ENCODE measurements at places on chromosomes 3 and 15.

DNA sequence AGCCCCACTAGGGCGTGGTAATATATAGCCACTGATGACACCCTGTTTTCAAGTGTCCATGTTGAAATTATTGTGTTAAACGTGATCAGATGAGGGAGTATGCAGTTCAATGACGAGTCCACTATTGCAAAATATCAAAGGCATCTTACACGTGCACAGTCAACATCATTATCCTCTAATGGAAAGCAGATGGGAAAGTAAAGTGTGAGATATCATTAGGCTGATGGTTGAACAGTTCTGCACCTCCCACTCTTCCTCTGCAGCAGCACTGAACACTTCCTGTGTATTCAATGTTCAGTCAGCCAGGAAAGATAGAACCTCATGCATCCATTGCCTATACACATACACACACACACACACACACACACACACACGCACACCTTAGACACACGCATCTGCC lies 431.8 kb upstream of the CCDC54 start:
- no peak for DNase-seq

DNA sequence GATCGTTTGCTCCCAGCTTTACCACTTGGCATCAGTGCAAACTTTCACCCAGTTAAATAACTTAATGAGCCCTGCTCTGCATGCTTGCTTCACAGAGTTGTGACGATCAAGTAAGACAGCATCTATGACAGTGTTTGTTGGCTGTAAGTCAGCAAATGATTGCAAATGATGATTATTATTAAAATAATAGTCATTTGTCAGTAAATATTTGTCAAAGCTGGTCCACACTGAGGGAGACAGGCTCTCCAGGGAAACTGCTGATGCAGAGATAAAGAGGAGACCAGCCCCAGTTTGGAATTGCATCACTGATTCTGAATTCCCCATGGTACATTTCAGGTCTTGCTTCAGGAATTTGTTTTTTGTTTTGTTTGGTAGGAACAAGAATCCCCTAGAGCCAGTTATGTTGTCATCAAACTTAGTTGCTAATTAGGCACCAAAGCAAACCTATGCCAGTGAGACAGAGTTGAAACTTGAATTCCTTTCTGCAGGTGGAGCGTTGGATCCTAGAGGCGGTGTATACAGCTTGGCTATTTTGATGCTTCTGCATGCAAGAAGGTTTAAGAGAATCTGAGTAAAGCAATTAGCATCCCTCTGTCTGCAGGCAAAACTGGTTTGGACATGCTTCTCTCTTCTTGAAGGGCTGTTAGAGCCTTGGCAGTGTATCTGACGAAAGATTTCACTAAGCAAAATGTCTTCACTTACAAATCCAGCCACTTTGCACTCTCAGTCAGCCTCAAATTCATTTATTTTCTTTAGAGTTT lies 338.6 kb upstream of the TPRG1 start:
- DNase-seq: no peak

- no peak for DNase-seq
Observed at GRCh38 chr3:71813704-71814103, 28.8 kb upstream of the PROK2 start.

- DNase-seq: no peak
Observed at GRCh38 chr3:144763878-144764454, 792.3 kb downstream of the DIPK2A start.

- DNase-seq: no peak
Observed at GRCh38 chr3:29693863-29694262, 413.0 kb downstream of the RBMS3 start.

GRCh38 chr15:93413745-93414144 lies 324.7 kb upstream of the RGMA start:
- no peak for DNase-seq

- no peak for DNase-seq
Observed at GRCh38 chr3:32817558-32818228, at the start of gene TRIM71. TRIM71 (plus strand) TSS chr3:32817997; CDS start chr3:32818081, 84 bp downstream.

- DNase-seq: no peak
Observed at GRCh38 chr15:22904736-22905135, 66.3 kb downstream of the NIPA2 start.

DNA sequence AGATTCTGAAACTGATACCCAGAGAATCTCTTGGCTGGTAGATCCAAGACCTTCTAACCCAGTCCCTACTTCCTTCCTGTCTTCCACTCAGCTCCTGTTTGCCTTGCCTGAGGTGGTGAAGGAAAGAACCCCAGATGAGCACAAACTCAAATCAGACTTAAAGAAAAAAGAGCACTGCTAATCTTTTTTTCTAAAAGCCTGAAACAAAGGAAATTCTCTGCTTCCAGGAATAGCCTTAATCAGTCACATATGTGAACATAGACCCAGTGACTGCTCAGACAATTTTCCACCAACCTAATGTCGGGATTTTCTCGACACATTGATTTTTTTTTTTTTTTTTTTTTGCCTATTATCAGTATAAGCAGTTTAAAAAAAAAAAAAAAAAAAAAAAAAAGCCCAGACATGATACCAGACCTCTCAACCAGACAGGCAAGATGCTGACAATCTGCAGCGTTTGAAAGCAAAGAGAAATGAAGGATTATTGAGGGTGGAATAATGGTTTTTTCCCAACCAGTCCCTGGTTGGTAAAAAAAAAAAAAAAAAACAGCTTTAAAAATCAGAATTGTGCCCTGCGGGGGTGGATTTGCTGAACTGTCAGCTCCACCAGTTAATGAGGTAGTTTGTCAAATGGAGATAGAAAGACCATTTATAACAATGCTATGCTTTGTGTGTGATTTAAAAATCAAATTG lies 256.8 kb upstream of the RARB start:
- DNase-seq: no peak

DNA sequence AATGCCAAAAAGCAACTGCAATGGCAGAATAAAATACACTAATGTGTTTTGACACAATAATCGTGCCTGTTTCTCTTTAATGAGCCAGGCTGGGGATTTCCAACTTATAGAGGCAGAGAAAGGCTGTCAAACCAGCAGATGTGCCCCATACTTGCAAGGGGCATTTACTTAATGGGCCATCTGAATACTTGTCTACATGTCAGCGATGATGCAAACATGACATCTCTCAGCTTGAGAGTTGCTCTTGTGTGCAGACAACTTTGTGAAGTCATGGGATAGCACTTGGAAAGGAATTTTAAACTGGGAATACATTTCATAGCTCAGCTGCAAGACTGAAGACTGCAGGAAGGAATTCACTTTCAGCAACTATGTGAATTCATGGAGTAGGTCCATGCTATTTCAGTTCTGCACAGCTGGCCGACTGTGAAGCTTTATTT lies 127.4 kb upstream of the ADAMTS9 start:
- DNase-seq: no peak

DNA sequence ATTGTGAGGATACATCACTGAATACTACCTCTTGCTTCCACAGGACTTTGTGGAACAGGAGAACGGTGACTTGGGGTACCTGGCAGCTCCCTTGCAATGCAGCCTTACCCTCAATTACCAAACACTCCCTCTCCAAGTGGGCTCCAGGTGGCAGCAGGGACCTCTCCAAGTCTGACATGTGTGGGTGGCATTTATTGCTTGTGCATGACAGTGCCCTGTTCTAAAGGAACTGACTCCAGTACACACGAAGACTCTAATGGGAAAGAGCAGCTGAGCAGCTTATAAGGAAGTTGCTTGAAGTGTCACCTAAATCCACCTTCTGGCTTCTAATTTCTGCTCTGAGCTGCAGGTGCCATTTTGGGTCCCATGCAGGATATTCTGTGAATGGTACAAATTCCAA lies 174.1 kb upstream of the SLCO3A1 start:
- DNase-seq: no peak

DNA sequence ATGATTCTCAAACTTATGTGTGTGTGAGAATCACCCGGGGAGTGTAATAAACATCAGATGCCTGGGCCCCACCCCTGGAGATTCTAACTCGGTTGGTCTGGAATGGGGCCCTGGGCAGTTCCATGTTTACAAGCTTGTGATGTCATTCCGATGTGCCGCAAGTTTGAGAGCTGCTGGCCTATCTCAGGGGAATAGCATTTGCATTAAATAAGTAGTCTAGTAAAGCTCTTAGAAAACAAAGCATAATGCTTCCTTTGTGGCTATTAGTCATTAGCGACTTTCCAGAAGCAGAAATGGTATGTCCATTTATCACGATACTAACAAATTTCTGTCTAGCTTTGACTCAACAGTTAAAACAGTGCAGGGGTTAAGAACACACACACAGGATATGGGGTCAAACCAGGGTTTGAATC lies 20.9 kb downstream of the PGBD4 start:
- DNase-seq: no peak

GRCh38 chr3:193788189-193788991 lies 195.4 kb downstream of the OPA1 start:
- no peak for DNase-seq

GRCh38 chr3:148233403-148233802 lies 464.3 kb upstream of the AGTR1 start:
- no peak for DNase-seq

DNA sequence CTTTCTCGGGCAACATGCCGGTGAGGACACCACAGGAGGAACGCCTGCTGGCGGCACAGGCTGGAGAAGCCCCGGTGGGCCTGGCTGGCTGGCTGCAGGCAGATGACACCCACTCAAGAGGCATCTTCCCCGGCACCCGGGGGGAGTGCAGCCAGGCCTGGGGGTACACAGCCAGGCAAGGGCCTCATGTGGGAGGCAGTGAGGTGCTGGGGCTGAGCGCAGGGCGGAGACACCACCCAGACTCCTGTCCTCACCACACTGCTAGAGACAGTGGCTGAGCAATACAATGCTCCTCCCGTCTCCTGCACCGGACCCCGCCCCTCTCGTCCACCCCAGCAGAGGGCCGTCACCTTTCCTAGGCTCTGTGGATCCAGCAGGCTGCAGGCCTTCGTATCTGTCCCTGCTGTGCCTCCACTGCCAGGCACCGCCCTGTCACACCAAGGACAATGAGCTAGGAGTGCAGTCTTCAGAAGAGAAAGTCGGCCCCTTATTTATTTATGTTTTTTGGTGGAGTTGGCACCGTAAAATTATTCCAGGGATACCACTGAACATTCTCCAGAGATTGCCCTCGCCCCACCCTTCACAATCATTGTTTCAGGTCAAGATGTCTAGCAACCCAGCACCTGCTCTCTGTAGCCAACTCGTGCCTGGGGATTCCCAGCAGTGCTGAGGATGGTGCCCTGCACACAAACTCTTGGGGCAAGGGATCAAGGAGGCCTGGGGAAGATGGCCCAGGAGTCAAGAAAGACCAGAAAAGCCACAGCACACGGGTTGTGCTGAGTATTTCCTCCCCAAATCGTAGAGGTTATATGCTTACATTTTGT lies 129.1 kb downstream of the ATP10A start:
- DNase-seq: no peak

DNA sequence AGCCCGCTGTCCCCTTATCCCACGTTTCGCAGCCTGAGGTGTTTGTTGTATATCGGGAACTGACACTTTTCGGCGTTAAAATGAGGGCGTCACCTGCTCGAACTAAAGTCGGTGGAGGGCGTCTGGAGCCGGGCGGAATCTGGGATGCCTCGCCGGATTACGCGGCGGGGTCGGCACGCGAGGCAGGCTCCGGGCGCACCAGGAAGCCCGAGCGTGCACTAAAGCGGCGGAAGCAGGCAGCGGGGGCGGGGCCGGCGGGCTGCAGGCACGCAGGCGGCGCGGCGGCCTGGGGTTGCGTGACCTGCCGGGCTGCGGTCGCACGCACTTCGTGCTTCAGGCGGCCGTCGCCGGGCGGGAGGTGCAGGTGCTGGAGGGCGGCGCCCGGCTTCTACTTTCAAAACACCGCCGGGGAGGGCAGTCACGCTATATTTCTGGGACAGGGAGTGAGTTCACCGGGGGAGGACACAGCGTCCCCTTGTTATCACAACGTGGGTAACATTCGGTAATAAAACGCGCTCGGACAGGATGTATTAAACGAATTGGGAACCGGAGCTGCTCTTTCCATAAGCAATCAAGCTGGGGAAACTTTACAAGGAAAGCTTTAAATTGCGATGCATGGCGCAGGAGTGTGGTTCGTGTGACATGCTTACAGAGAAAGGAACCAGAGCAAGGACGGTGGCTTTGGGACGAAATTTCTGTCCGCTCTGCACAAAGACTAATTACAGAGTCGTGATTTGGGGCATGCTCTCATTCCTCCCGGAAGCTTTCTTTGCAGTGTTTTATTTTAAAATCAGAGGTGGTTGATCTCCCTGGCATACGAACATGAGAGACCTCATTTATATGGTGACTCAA lies 9.1 kb upstream of the LEKR1 start:
- peak; percentile 60 for DNase-seq

- no peak for DNase-seq
Observed at GRCh38 chr3:25747033-25747432, 36.2 kb downstream of the NGLY1 start.
